Stimulated activated CD8-positive, alpha-beta memory T cell treated with anti-CD3 and anti-CD28 coated beads, Interleukin-4, amount 100 ng/mL, for 4 hours (primary cell): ENCODE measurements at places on chromosomes 5 and 9.

DNA sequence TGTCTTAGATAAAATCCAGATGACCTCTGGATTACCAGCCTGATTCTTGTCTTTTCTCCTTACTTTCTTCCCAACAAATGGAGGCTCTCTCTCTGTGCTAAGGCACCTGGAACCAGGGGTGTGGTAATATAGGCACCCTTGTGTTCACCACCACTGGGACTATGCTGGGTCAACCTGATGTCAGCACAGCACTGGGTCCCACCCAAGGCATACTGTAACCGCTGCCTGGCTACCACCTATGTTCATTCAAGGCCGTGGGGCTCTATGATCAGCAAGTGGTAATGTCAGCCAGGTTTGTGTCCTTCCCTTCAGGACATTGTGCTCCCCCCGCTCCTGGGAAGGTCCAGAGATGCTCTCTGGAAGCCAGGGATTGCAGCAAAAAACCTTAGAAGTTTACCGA, 283.6 kb downstream of the TMEM232 start:
- no peak for DNase-seq

- no peak for DNase-seq
These were observed 75.9 kb downstream of the ACER2 start for GRCh38 chr9:19484699-19485098.

GRCh38 chr9:16281707-16282106, 588.8 kb downstream of the BNC2 start:
- DNase-seq: no peak

GRCh38 chr5:139460455-139460854, 2.1 kb downstream of the ECSCR start:
- DNase-seq: no peak
